T-helper 2 cell treated with Interferon-gamma antibody and Interleukin-4, amounts not matched to agents 5 μg/mL and 100 μg/mL, for 36 hours (primary cell): ENCODE measurements at places on chromosomes 2 and 18.

- H3K4me3 ChIP-seq, result no peak overlapping the region
- H3K27ac ChIP-seq, result no peak overlapping the region
- no peaks in the 10 kb centered on the region for H3K27me3 ChIP-seq
- H3K36me3 ChIP-seq, result no peaks in the 10 kb centered on the region
- H3K4me1 ChIP-seq, result no peaks in the 10 kb centered on the region
Observed at GRCh38 chr2:108169982-108170625, 69.7 kb upstream of the SULT1C3 start.

DNA sequence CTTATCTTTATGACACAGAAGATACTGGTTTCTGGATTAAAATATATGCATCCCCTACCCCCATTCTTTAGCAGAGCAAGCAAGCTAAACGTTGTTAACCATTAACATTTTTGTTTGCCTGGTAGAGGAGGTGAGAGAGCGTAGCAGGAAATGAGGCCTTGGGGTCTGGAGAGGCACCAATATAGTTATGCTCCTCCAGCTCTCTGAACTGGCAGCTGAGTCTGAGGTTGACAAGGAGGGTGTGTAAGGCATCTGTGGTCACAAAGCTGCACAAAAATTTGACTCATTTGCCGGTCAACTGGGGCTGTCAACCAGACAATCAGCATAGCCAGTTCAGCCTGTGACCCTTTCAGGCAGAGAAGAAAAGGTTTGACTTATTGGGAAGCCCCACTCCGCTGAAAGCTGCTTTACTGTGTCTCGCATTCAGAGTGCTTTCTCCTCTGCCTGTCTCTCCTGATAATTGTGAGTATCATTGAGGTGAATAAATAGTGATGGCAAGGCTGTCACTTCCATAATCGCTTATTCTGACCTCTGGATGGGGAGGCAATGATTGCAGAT, 647.5 kb upstream of the SETBP1 start:
- H3K27ac ChIP-seq, result no peak overlapping the region
- no peak overlapping the region for H3K4me3 ChIP-seq
- H3K36me3 ChIP-seq, result no peaks in the 10 kb centered on the region
- H3K4me1 ChIP-seq, result no peaks in the 10 kb centered on the region
- no peak for DNase-seq
- H3K27me3 ChIP-seq, result no peaks in the 10 kb centered on the region

GRCh38 chr2:237154082-237154638, 68.5 kb downstream of the COPS8 start:
- no peak overlapping the region for H3K27ac ChIP-seq
- peaks cover 12% of the 10 kb centered on the region for H3K4me1 ChIP-seq
- H3K36me3 ChIP-seq, result no peaks in the 10 kb centered on the region
- H3K4me3 ChIP-seq, result no peak overlapping the region

DNA sequence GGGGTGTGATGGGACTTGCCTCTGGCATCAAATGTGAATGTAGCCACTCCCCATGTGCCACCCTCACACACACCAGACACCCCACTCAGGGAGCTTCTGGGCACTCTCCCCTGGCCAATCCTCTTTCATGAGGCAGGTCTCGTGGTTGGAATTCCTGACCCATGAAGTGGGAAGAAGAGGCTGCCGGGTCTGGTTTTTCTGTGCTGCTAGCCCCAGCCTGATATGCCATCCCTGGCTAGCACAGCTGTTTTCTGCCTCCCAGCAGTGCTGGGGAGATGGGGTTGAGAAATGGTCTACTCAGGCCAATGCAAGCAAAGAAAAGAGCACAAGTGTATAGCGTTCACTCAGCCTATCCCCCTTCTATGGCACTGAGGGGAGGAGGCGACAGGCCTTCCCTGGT, 1.2 kb upstream of the C2orf72 start:
- peaks cover 2% of the 10 kb centered on the region for H3K4me1 ChIP-seq
- H3K4me3 ChIP-seq, result peak overlapping the region; percentile 58

DNA sequence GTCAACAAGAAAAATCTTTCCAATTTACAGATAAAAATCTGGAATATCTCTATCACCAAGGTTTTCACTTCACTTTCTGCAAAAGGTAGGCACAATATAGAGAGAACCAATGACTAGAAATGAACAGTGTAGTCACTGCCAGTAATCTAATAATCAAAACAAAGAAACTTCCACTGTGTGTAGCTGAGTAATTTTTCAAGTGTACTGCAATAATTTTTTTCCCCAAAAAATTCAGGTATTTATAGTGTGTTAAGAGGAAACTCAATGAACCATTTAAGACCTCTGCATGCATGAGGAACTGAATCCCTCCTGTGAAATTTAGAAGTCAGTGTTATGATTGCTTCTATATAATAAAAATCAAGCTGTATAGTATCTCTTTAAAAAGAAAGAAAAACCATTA, 121.8 kb downstream of the MEMO1 start:
- H3K27me3 ChIP-seq, result no peaks in the 10 kb centered on the region
- H3K4me3 ChIP-seq, result no peak overlapping the region
- no peak overlapping the region for H3K27ac ChIP-seq
- H3K4me1 ChIP-seq, result peaks cover 8% of the 10 kb centered on the region

DNA sequence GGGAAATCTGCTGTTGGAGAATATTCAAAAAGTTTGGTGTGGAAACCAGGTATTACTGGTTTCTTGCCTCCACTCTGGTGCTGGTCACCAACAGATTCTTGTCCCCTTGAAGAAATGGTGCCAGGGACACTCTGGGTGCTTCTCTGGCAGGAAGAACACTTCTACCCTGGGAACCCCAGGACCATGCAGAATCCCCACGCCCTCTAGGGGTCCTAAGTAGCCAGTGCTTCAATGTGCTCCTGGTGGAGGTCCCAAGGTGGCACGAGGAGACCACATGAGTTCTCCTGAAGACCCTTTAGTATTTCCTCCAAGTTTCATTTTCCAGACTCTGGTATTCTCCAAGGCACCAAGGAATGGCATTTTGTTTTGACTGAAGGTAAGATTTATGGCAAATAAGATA, 380.6 kb downstream of the TSN start:
- H3K27me3 ChIP-seq, result no peaks in the 10 kb centered on the region
- H3K4me1 ChIP-seq, result no peaks in the 10 kb centered on the region
- no peak for DNase-seq
- no peak overlapping the region for H3K4me3 ChIP-seq
- H3K27ac ChIP-seq, result no peak overlapping the region
- no peaks in the 10 kb centered on the region for H3K36me3 ChIP-seq

- peaks cover 30% of the 10 kb centered on the region for H3K27me3 ChIP-seq
- no peak for DNase-seq
- H3K36me3 ChIP-seq, result no peaks in the 10 kb centered on the region
- H3K27ac ChIP-seq, result no peak overlapping the region
- no peak overlapping the region for H3K4me3 ChIP-seq
Observed at GRCh38 chr2:10829299-10829698, 16.7 kb upstream of the PDIA6 start.

DNA sequence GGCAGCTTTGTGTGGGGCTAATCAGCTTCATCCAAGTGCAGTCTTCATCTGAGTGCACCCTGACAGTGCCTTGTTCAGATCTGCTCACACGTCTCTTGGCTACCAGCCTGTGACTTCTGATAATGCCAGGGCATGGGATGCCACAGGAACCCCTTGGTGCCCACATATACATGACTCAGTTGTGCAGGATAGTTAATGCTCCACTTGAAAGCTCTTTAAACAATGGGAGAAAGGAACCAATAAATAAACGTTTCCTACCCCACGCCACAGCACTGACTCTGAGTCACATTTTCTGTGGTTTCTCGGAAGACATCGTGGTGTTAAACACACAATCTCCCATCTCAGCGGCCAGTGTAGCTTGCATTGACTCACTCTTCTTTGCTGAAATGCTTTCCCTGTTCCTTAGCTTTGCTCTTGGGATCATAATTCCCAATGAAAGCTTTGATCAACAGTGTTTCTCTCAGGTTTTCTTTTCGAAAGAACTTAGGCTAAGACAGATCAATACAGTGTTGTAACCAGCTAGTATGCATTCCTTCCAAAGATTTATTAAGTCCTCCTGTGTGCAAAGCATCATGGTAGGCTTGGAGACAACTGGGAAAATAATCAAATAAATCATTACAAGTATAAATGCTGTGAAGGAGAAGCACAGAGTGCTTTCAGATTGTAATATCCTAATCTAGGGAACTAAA, 142.0 kb downstream of the COPS8 start:
- no peak overlapping the region for H3K4me3 ChIP-seq
- peaks cover 7% of the 10 kb centered on the region for H3K27me3 ChIP-seq
- DNase-seq, result peak; percentile 64
- H3K36me3 ChIP-seq, result no peaks in the 10 kb centered on the region
- H3K4me1 ChIP-seq, result peaks cover 5% of the 10 kb centered on the region

- no peak for DNase-seq
- no peak overlapping the region for H3K27ac ChIP-seq
- no peak overlapping the region for H3K4me3 ChIP-seq
- H3K27me3 ChIP-seq, result peaks cover 21% of the 10 kb centered on the region
- peaks cover 7% of the 10 kb centered on the region for H3K4me1 ChIP-seq
Observed at GRCh38 chr2:148582679-148583511, 61.7 kb upstream of the EPC2 start.

DNA sequence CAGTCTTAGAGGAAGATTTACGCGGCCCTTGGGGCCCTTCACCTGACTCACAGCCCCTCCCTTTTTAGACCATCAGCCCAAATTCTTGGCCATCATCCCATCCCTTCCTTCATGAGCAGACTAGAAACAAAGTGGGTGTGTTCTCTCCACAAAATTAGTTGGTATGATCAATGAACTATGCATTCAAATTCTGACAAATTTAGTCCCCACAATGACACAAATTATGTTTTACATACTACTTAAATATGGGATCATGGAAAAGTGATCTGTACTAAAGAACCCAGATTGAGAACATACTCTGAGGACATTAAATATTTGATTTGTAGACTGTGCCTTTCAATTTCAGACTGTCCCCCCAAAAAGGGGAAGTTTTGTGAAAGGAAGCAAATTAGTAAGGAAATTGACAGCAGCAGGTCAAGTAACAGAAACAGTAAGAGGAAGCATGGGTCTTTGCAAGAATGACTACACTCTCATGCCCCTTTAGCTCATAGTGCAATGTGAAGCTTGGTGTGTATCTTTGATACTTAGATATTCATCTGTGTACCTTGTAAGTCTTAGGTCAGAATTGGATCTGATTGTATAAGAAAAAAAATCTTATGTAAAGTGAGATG, 2.2 kb upstream of the MAPRE2 start:
- DNase-seq, result no peak
- H3K27ac ChIP-seq, result no peak overlapping the region
- peaks cover 2% of the 10 kb centered on the region for H3K27me3 ChIP-seq

GRCh38 chr2:145593991-145594614, 1074.2 kb upstream of the ZEB2 start:
- H3K27ac ChIP-seq, result no peak overlapping the region
- no peak for DNase-seq
- H3K4me3 ChIP-seq, result no peak overlapping the region
- H3K27me3 ChIP-seq, result no peaks in the 10 kb centered on the region
- H3K36me3 ChIP-seq, result no peaks in the 10 kb centered on the region

DNA sequence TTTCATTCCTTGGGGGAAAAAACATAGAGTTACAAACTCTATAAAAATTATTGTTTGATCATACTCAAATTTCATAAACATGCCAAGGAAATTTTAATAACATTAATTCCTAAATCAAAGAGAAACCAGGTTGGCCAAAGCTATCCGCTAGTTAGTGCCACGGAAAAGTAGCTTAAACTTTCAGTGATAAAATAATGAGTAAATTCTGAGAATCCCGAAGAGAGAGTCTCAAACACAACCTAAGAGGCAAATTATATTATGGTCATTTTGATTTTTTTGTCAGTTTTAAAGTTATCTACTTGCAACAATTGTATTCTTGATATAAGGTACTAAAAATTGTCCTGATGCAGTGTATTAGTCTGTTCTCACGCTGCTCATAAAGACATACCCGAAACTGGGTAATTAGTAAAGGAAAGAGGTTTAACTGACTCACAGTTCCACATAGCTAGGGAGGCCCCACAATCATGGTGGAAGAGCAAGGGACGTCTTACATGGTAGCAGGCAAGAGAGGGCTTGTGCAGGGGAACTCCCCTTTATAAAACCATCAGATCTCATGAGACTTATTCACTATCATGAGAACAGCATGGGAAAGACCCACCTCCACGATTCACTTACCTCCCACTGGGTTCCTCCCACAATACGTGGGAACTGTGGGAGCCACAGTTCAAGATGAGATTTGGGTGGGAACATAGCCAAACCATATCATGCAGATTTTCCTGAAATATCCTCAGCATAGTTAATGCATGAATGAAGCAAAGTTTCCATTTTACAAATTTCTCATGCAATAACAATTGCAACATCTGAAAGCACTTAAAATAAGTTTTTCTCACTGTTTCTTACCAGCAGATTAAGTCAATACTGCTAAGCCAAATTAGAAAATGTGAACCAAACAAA, 205.9 kb upstream of the STK17B start:
- no peaks in the 10 kb centered on the region for H3K36me3 ChIP-seq
- DNase-seq, result peak; percentile 7
- H3K4me1 ChIP-seq, result no peaks in the 10 kb centered on the region
- H3K27me3 ChIP-seq, result no peaks in the 10 kb centered on the region
- H3K27ac ChIP-seq, result no peak overlapping the region

DNA sequence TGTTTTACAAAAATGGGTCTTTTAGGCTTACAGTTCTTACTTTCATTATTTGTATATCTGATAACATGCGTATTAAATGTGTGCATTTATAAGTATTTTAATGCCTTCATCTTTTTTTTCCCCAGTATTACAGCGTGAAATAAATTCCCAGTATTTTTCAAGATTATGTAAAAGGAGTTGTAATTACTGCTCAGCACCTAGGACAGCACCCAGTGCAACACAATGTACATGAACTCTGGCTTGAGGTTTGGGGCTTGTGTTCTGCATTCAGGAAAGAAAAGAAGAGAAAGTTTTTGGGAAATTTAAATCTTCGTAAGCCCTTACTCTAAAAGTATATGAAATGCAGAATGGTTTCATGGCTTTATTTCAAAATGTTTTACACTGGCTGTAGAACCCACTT, 16.7 kb downstream of the ZNF638 start:
- no peak overlapping the region for H3K4me3 ChIP-seq
- peaks cover 14% of the 10 kb centered on the region for H3K4me1 ChIP-seq
- H3K36me3 ChIP-seq, result peaks cover 51% of the 10 kb centered on the region
- no peak overlapping the region for H3K27ac ChIP-seq
- no peak for DNase-seq
- no peaks in the 10 kb centered on the region for H3K27me3 ChIP-seq

- H3K27me3 ChIP-seq, result peaks cover 2% of the 10 kb centered on the region
- peaks cover 37% of the 10 kb centered on the region for H3K4me1 ChIP-seq
- peaks cover 22% of the 10 kb centered on the region for H3K36me3 ChIP-seq
- DNase-seq, result no peak
- H3K4me3 ChIP-seq, result peak overlapping the region; percentile 90
Observed at GRCh38 chr18:79987566-79987965, 797 bp downstream of the TXNL4A start.
